ENCODE measurements at places on chromosomes 5 and 9. TPM values are rescaled to one million over a fixed set of nuclear protein-coding genes. Genes with fewer than 3 reads are reported as not detected.
A peak's percentile ranks its signal among the peaks of the same experiment; 100 is the strongest.

PIP5K1B gene
- 20.9 TPM for total RNA-seq

CACFD1 gene
- total RNA-seq: 13.8 TPM

NKD2 gene
- 0.53 TPM for total RNA-seq

LCN6 gene
- not detected for total RNA-seq

BTNL3 gene
- not detected for total RNA-seq

AP3B1 gene
- total RNA-seq: 51.2 TPM

- peak within 1 kb of the TSS; percentile 28 for H3K4me3 ChIP-seq
- no peak for DNase-seq
- no peaks in the 10 kb centered on the region for H3K36me3 ChIP-seq
- no peaks in the 10 kb centered on the region for H3K4me1 ChIP-seq
These were observed at the start of gene ACOT12 for GRCh38 chr5:81393783-81394718. ACOT12 (minus strand) TSS chr5:81394134; CDS start chr5:81394114, 20 bp downstream.

GRCh38 chr9:133701321-133701980 is 36.7 kb downstream of the SARDH start:
- no peaks in the 10 kb centered on the region for H3K4me1 ChIP-seq
- no peak for DNase-seq
- H3K4me3 ChIP-seq: no peak overlapping the region
- H3K36me3 ChIP-seq: peaks cover 12% of the 10 kb centered on the region

DNA sequence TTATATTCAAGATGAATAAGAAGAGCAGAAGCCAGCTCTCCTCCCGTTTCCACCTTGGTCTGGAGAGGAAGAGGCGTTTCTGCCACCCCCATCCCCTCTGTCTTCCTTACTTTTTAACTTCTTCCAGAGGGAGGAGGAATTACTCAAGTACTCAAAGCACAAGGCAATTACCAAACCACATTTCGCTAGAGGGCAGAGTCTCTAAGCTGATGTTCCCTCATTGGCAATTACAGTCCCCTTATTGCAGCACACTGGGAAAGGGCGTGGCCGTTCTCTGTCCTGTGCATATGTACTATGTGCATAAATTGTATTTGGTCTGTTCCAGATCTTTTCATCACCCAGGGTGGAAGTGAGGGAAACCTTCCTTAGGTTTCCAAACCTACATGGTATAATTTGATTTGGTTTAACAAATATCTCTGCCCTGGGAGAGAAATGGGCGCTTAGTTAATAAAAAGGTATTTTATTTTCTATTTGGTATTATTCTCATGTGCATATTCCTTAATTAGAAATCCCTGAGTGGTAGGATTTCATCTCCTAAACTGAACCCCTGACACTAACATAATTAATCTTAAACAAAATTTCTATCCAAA is 29.8 kb upstream of the ALDOB start:
- no peaks in the 10 kb centered on the region for H3K27me3 ChIP-seq
- no peaks in the 10 kb centered on the region for H3K36me3 ChIP-seq
- H3K4me1 ChIP-seq: peaks cover 26% of the 10 kb centered on the region
- H3K27ac ChIP-seq: no peak overlapping the region

DNA sequence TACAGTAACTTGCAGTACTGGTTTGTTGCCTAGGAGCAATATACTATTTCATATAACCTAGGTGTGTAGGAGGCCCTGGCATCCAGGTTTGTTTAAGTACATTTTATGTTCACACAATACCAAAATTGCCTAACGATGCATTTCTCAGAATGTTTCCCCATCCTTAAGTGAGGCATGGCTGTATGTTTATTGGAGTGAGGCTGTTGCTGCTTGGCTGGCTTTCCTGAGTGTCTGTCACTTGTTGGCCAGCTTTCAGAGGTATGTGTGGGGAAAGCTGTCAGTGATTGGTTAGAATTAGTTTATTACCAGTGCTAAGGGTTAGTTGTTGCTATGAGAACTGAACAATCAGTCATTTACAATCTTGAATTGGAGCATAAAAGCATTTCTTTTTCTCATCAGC is 154.1 kb upstream of the CDH12 start:
- no peaks in the 10 kb centered on the region for H3K27me3 ChIP-seq
- DNase-seq: no peak
- H3K27ac ChIP-seq: no peak overlapping the region
- H3K4me1 ChIP-seq: no peaks in the 10 kb centered on the region
- H3K36me3 ChIP-seq: no peaks in the 10 kb centered on the region

DNA sequence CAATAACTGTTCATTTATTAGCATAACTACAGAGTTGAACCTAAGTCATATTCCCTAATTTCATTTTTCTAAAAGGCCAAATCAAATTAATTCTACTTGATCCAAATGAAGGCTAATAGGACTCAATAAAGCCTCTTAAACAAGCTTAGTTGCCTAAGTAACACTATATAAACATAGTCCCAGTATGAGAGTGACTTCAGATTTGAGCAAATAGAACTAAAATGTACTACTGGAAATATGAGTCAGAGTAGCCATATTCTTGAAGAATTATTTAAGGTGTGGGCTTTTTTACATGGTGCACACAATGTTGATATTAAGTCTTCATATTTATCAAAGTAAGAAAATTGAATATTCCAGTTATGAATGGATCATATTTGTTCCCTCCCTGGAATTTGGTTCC is 872.3 kb downstream of the MAT2B start:
- no peaks in the 10 kb centered on the region for H3K4me1 ChIP-seq
- no peaks in the 10 kb centered on the region for H3K27me3 ChIP-seq
- H3K27ac ChIP-seq: no peak overlapping the region

GRCh38 chr9:976943-977837 is 735 bp downstream of the DMRT3 start:
- H3K4me1 ChIP-seq: no peaks in the 10 kb centered on the region
- no peaks in the 10 kb centered on the region for H3K36me3 ChIP-seq
- peaks cover 8% of the 10 kb centered on the region for H3K27me3 ChIP-seq
- DNase-seq: no peak
- no peak overlapping the region for H3K27ac ChIP-seq
- no peak overlapping the region for H3K4me3 ChIP-seq

DNA sequence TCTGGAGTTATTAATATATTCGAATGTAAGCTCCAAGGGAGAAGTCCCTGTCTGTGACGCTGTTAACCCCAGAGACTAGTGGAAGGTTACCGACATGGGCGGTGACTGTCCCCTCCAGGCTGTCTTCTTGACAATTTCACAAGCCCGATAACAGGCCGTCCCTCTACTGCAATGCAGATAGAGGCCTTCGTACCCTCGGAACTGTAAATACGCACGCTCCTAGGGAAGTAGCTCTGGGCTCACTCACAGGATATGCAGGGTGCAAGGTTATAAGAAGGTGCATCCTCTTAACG is 680 bp upstream of the RFK start:
- no peaks in the 10 kb centered on the region for H3K36me3 ChIP-seq
- peak; percentile 93 for DNase-seq
- peak overlapping the region; percentile 96 for H3K27ac ChIP-seq
- H3K4me1 ChIP-seq: peaks cover 40% of the 10 kb centered on the region

- H3K27me3 ChIP-seq: no peaks in the 10 kb centered on the region
- no peaks in the 10 kb centered on the region for H3K36me3 ChIP-seq
- DNase-seq: no peak
- H3K4me3 ChIP-seq: no peak overlapping the region
These were observed 17.8 kb downstream of the UNC13B start for GRCh38 chr9:35179347-35180280.

GRCh38 chr5:646396-647201 is 34.5 kb downstream of the CEP72 start:
- peaks cover 10% of the 10 kb centered on the region for H3K36me3 ChIP-seq
- H3K27ac ChIP-seq: no peak overlapping the region
- no peaks in the 10 kb centered on the region for H3K27me3 ChIP-seq
- DNase-seq: no peak

DNA sequence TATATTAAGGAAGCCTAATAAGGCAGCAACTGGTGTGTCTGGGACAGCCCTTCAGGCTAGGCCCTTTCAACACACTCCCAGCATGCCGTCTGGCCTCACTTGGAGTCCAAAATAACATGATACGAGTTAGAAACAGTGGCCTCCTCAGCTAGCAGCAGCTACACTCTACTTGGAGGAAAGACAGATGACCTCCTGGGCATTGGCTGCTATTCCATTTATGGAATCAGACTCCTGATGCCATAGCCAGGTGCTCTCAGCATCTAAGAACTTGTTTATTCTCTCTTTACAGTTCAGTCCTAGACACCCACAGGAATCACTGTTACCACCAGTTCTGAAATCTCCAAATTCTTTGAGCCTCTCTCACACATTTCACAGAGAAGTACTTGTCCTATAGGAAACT is 31.8 kb downstream of the RUSC2 start:
- H3K27me3 ChIP-seq: no peaks in the 10 kb centered on the region
- peaks cover 73% of the 10 kb centered on the region for H3K4me1 ChIP-seq
- no peak for DNase-seq
- H3K36me3 ChIP-seq: no peaks in the 10 kb centered on the region
- no peak overlapping the region for H3K27ac ChIP-seq

- no peaks in the 10 kb centered on the region for H3K36me3 ChIP-seq
- DNase-seq: no peak
- no peak overlapping the region for H3K4me3 ChIP-seq
- H3K4me1 ChIP-seq: no peaks in the 10 kb centered on the region
- H3K27me3 ChIP-seq: 0 out of 3 replicates have a peak, but pooled peaks cover 4% of the 10 kb centered on the region
These were observed 352.7 kb downstream of the SPOCK1 start for GRCh38 chr5:137146402-137146890.

- H3K4me3 ChIP-seq: no peak overlapping the region
- H3K27ac ChIP-seq: no peak overlapping the region
- H3K36me3 ChIP-seq: no peaks in the 10 kb centered on the region
- H3K27me3 ChIP-seq: no peaks in the 10 kb centered on the region
These were observed 430.7 kb downstream of the BRINP1 start for GRCh38 chr9:118938581-118938980.

GRCh38 chr5:175060257-175060656 is 335.9 kb downstream of the MSX2 start:
- H3K27me3 ChIP-seq: no peaks in the 10 kb centered on the region
- H3K27ac ChIP-seq: no peak overlapping the region
- H3K4me1 ChIP-seq: peaks cover 7% of the 10 kb centered on the region
- H3K4me3 ChIP-seq: no peak overlapping the region

DNA sequence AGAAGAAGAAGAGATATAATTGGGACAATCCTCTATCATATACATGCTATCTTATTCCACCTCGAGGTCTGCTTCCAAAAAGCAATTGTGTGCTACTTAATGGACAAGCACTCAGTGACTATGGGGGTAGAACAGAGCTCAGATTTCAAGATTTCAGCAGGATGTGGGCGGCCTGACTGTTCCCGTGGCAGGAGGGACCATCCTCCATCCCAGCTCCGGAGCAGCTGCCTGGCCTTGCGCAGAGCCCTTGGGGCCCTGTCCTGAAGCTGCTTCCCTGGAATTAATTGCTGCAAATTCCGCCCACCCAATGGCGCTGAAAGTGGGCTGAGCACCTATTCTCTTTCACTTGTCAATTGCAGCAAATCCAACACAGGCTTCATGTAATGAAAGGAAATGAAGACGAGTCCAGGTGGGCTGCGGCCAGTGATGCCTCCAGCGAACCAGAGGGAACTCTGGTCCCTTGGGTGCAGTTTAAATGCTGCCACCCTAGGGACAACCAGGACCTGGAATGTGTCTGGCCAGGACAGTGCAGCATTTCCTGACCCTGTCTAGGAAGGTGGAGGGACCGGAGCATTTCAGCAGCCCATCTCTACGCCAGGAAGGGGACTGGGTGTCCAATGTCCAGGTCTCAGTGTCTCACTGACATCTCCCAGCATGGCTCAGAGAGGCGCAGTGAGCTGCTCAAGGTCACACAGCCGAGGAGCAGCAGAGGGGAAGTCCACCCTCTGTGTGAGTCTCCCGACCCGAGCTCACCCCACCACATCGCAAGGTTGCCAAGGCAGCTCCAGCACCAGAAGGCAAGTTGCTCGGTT is 50.5 kb upstream of the FCN1 start:
- H3K27me3 ChIP-seq: peaks cover 43% of the 10 kb centered on the region
- no peak for DNase-seq
- no peaks in the 10 kb centered on the region for H3K36me3 ChIP-seq
- no peak overlapping the region for H3K27ac ChIP-seq

GRCh38 chr5:168168978-168169698 is 122.3 kb upstream of the WWC1 start:
- no peaks in the 10 kb centered on the region for H3K4me1 ChIP-seq
- no peak for DNase-seq
- H3K27ac ChIP-seq: no peak overlapping the region
- 0 out of 3 replicates have a peak, but pooled peaks cover 10% of the 10 kb centered on the region for H3K27me3 ChIP-seq
- H3K4me3 ChIP-seq: no peak overlapping the region
- no peaks in the 10 kb centered on the region for H3K36me3 ChIP-seq

- H3K27ac ChIP-seq: no peak overlapping the region
- DNase-seq: no peak
- no peaks in the 10 kb centered on the region for H3K4me1 ChIP-seq
- no peak overlapping the region for H3K4me3 ChIP-seq
- no peaks in the 10 kb centered on the region for H3K27me3 ChIP-seq
These were observed 21.8 kb downstream of the ELOVL7 start for GRCh38 chr5:60822285-60822556.

DNA sequence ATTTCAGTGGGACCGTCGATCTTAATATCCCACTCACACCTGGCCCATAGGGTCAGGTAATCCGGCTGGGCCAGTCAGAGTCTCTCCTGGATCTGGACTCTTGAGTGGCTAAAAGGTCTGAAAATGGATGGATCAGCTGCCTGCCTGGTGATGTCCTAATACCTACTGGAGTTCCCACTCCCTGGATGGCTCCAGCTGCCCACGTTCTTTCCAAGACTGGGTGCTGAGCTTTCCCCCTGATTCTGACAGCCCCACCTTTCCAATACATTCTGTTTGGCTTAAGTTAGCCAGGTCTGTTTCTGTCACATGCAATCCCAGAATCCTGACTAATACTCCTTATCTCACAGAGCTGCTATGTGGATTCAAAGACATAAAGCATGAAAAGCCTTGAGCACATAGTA is 10.2 kb downstream of the SH3PXD2B start:
- H3K4me3 ChIP-seq: no peak overlapping the region
- no peaks in the 10 kb centered on the region for H3K36me3 ChIP-seq
- H3K4me1 ChIP-seq: no peaks in the 10 kb centered on the region
- H3K27me3 ChIP-seq: no peaks in the 10 kb centered on the region
- no peak overlapping the region for H3K27ac ChIP-seq

DNA sequence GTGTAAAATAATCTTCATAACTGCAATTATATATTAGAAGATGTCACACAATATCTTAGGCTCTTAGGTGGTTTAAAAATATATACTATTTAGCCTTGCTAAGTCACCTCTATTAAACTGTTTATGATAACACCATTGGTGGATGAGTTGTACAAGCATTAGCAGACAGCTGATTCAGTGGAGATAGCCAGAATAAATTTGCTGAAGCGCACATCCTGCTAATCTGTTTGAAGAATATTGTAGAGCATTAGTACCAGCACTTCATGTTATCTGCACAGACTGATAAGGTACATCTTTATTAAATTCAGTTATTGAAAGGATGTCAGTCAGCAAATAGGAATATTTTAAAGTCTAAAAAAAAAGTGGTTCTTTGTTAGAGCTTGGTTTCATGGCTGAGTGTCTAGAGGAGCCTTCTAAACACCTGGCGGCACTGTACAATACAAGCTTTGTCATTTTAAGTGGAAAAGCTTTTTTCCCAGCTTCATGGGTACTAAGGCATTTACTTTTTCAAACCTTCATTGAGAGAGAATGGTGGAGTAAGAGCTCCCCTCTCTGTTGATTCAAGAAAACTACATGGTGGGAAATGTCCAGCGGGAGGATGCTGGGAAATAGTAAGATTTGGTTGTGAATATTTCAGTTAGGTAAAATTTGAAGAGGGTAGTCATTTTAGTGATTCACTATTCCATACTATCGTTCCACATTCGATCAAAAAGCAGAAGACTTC is 275.1 kb downstream of the SLF1 start:
- H3K4me3 ChIP-seq: no peak overlapping the region
- no peak overlapping the region for H3K27ac ChIP-seq
- H3K4me1 ChIP-seq: no peaks in the 10 kb centered on the region
- H3K27me3 ChIP-seq: no peaks in the 10 kb centered on the region

- DNase-seq: no peak
- no peak overlapping the region for H3K27ac ChIP-seq
- H3K27me3 ChIP-seq: no peaks in the 10 kb centered on the region
- no peak overlapping the region for H3K4me3 ChIP-seq
- H3K36me3 ChIP-seq: no peaks in the 10 kb centered on the region
These were observed 169.3 kb downstream of the SGCD start for GRCh38 chr5:156496291-156496690.

Measured in HepG2 (cell line).